ENCODE measurements at places on chromosomes 1 and 21.

DNA sequence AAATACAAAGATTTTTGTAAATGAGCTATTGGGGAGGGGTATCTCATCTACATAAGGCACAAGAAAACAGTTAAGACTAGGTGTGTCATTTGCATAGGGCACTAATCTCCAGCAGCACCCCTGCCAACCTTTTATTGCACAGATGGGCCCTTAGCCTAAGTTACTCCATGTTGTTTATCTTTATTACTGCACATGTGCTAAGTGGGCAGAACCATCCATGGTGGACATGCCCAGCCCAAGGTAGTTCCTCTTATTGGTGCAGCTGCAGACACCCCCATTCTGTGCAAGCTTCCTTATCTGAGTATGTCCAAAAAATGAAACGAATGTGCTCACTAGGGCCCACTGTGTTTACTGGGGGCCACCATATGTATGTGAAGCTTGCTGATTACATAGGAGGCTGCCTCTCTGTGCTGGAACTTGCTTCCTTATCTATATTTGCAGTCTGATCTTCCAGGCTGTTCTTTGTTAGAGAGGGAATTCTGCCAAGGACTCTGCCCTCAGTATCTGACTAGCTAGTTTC, 77.3 kb upstream of the NEK7 start:
- DNase-seq: no peak

GRCh38 chr1:41842326-41842725, 76.4 kb downstream of the HIVEP3 start:
- DNase-seq: no peak

DNA sequence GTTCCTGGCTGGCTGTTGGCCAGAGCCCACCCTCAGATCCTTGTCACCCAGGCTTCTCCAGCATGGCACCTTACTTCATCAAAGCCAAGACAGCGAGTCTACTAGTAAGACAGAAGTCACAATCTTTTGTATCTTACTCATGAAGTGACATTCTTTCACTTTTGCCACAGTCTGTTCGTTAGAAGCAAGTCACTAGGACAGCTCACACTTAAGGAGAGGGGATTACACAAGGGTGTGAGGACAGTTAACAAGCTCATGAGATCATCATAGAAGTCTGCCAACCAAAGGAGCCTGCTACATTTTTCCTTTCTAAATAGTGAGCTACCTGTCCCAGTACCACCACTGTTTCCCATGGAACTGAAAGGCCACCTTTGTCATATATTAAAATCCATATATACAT, 61.5 kb downstream of the PACC1 start:
- no peak for DNase-seq

DNA sequence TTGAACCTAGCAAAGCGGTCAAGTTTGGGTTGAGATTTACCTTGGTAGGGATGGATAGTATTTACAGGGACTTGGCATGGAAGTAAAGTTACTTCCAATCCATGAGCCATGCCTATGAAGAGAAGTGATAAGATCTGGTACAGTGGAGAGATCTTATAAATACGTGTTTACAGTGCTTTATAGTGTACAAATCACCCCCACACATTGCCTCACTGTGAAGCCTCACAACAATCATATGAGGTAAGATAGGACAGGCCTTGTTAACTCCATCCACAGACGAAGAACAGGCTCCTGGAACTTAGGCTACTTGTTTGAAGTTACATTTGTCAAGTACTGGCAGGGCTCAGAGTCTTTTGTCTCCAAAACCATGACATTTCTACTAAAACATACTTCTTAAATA, 159.8 kb downstream of the PLPPR4 start:
- no peak for DNase-seq

DNA sequence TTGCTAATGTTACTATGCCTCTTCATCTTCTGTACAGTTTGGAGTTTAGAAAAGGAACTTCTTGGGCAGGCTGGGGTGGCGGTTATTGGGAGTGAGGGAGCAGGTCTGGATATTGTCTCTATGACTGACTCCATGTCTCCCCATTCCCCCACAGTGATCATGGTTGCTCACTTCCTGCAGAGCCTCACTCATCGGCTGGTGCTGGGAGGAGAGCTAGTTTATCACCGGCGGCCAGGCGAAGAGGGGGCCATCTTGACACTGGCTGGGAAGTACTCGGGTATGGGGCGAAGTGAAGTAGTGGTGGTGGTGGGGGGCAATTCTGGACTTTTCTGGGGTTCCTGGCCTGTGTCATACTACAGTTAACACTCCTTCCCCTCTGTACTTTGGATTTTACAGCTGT, 2.2 kb downstream of the TOMM40L start:
- DNase-seq: no peak

DNA sequence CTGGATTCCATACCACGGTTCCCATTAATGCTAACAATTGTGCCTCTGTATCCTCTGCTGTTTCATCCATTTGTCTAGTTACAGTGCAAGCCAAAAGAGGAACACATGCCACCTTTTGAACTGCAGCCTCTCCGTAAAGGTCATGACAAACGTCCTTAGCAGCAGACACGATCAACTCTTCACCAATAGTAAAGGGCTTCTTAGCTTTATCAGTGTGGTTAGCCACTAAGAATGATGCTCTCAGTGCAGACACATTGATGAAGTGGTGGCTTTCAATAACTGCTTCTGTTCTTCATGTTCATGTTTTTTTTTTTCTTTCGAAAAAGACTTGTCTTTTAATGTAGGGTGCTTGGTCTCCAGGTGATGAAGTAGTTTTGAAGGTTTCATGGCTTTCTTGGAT, 14.3 kb downstream of the XPR1 start:
- DNase-seq: no peak

DNA sequence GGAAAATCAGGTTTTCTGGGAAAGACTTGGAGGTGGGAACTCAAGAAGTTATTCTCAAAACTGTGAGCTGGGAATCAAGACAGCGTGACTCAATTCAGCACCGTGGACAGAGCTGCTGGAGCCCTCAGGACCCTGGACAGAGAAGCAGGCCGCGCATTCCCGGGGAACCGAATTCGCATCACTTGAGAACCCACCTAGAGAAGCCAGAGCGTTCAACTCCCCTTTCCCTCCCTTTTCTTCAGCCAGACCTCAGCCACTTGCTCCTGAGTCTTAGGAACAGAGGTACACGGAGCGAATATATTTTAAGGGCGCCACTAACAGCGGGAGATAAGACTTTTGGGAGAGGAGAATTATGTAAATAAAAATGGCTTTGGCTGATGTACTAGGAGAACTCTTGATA, 2.0 kb upstream of the LIN28A start:
- DNase-seq: peak; percentile 58

DNA sequence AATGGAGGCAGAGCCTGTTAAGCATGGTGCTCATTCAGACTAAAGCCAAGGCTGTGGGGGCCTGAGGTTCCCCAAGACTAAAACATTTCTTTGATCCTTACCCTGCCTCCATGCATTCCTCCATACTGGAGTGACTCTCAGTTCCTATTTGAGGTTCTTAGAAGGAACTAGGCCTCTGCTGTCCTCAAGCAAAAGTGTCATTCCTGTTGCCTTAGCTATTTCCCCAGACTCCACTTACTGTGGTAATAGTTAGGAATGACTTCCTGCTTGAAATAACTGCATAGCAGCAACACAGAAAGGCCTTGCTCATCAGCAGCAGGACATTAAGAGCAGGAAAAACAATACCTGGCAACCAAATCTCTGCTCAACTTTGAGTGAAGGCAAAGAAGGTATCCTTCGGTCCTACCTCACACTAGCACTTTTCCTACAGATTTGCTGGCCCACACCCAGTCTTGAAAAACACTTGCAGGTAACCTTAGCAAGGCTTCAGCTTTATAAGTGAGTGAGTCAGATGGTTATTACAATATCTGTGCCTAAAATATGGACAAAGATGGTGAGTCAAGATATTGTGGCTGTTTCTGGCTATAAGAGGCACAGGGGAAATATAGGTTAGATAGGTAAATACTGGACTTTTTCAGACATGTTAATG, 14.8 kb downstream of the LRRC41 start:
- DNase-seq: no peak

DNA sequence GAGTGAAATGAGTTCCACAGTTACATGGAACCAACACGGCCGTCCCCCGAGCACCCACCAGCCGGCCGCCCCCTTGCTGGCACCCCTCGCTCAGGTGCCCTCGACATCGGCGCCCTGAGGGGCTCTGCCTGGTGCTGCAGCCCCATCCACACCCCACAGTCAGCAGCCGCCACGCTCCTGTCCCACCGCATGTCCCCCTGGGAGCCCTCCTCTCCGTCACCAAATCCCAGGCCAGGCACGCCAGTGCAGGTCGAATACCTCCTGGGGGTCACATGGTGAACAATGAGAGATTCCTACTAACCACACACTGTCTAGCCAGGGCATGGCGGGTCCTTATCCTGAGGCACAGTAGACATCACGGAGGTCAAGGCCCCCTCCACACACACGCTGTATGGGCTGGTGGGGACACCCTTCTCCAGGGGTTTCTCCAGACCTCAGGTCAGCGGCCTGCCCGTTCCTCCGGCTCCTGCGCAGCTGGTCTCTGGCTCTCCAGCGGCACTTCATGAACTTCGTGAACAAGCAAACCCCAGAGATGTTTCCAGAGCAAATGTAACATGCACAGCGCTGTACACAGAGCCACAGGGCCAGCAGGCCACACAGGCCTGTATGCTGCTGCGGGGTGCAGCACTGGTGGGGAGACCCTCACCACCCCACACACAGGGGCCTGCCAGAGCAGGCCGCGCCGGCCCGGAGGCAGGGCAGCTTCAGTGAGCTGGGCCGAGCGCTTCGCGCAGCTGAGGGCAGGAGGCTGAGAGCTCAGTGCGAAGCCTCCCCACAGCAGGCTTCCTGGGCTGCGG, 21.8 kb downstream of the POFUT2 start:
- DNase-seq: no peak

DNA sequence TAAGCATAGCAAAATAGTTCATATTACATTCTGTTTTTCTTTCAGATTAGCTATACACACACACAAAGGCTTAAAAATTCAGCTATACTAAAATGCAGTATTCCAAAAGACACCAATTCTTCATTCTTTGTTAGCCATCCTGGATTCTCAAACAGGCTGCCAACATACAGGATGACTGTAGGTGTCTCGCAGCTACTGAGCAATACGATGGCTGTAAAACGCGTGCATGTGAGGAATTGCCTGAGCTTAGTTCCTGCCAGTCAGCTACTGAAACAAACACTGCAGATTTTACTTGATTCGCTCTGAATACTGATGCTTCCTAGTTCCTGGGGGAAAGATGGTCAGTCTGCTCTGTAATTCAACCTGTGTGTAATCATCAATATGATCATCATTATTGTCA, 24.7 kb upstream of the HMGN1 start:
- no peak for DNase-seq

DNA sequence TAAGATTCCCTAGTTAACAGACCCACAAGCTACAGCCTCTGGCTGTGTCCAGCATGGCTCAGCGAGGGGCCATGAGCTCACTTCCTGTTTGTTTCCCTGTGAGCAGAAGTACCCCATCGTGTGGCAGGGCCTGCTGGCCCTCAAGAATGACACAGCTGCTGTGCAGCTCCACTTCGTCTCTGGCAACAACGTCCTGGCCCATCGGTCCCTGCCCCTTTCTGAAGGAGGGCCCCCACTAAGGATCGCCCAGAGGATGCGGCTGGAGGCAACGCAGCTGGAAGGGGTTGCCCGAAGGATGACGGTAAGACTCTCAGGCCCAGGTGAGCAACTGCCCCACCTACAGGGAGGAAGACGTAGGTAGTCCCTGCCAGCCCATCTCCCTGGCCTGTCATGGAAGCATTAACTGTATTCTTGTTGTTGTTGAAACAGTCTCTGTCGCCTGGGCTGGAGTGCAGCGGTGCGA, 38.2 kb downstream of the ZBTB17 start:
- DNase-seq: no peak

GRCh38 chr21:39867198-39867650, at the start of gene PCP4:
Gene PCP4, plus strand, starts transcription at chr21:39867438. Its CDS starts 64 bp downstream, at chr21:39867502.
- DNase-seq: no peak

- DNase-seq: no peak
Observed at GRCh38 chr1:151518431-151518830, 7.2 kb downstream of the CGN start.

- DNase-seq: no peak
Observed at GRCh38 chr1:54376430-54377039, 29.7 kb downstream of the SSBP3 start.

GRCh38 chr1:33842348-33842747, 21.5 kb upstream of the HMGB4 start:
- DNase-seq: no peak

GRCh38 chr1:160101037-160101716, 2.8 kb upstream of the IGSF8 start:
- DNase-seq: peak; percentile 52

GRCh38 chr1:240991230-240991629, 365.8 kb downstream of the RGS7 start:
- no peak for DNase-seq

DNA sequence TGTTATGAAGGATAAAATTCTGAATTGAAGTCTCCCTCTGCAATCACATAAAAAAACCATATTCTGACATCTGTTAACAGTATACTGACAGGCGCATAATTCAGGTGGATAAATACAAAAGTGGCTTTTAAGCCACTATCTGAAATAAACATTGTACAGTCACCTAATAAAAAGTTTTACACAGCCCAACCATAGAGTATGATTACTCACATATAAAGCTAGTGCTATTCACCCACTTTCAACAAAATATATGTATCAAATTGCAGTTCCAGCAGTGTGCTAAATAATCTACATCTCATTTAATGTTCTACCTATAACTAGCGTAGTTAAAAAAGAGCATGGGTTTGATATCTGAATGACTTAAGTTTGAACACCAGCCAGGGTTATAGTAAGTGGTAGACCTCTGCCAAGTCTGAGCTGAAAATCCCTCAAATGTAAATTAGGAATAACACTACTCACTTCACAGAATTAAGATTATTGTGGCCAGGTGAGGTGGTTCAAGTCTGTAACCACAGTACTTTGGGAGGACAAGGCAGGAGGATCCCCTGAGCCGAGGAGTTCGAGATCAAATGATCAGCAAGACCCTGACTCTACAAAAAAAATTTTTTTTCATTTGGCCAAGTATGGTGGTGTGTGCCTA, 3.9 kb downstream of the EGLN1 start:
- DNase-seq: no peak

- no peak for DNase-seq
Observed at GRCh38 chr1:8189931-8190483, 127.9 kb upstream of the SLC45A1 start.

GRCh38 chr1:101137144-101138126, 99.4 kb upstream of the S1PR1 start:
- DNase-seq: no peak

DNA sequence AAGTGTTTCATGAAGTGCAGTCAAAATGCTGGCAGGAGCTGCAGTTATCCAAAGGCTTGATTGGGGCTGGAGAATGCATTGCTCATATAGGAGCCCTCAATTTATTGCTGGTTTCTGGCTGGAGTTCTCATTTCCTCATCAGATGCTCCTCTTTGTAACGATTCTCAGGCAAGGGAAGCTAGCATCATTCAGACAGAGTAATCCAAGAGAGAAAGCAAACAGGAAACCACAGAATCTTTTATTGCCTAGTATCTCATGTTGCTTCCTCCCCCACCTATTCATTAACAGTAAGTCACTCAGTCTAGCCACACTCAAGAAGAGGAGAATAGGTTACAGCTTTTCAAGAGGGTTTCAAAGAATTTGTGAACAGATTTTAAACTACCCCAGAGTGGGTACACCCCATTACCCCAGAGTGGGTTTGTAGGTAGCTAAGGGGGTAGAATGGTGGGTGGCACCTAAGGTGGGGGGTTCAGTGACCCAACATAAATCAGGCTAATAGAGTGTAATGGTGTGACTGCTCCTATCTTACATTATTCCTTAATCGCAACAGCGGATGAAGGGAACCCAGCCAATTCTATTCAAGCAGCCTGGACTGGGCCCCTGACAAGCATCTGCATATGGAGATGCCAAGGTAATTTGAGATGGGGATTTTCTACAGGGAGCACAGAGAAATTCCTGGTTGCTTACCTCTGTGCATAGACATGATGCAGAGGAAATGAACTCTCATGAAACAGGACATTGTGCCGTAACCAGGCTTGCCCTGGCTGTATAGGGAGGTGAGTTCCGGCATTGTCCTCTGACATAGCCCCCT, 67.1 kb downstream of the KCNJ15 start:
- DNase-seq: no peak
